ENCODE measurements at places on chromosomes 3 and 15. TPM values are rescaled to one million over a fixed set of nuclear protein-coding genes. Genes with fewer than 3 reads are reported as not detected.

DNA sequence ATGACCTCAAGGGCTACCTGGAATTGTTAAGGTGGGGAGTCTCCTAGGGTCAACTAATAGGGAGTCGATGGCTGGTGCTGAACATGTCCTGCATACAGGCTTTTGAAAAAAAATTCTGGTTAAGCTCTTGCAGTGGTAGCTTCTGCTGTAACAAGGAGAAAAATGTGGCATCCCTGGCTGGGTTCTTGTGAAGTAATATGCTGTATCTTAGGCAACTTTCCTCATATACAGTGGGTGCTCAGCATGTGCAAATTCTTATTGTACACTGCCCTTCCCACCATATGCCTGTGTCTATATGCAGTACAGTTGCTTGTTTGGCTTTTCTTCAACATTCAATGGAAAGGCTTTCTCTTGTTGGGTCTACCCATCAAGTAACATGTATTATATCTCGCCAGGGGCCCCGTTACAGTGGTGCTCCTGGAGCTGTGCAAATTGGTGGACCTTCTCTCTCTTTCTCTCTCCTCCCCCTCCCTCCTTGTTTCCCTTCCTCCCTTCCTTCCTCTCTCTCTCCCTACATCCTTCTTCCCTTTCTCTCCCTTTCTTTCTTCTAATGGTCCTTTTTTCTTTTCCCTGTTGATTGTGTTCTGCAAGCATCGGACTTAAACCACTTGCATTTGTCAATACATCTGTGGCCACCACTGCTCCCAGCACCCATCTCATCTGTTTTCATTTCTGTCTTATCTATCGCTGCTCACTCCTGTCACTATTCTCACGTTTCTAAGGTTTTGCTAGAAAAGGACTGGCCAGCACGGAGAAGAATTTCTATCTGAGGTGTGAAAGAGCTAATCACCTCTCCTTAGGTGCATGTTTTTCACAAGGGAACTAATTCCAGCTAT, 35.2 kb downstream of the TGFBR2 start:
- no peak for DNase-seq
- peaks cover 17% of the 10 kb centered on the region for H3K36me3 ChIP-seq
- H3K4me3 ChIP-seq: no peak overlapping the region
- H3K4me1 ChIP-seq: peaks cover 79% of the 10 kb centered on the region
- peak overlapping the region; percentile 18 for H3K27ac ChIP-seq

- H3K4me3 ChIP-seq: no peak overlapping the region
- DNase-seq: no peak
Observed at GRCh38 chr3:34107669-34108068, 309.2 kb downstream of the PDCD6IP start.

- peaks cover under 1% of the 10 kb centered on the region for H3K36me3 ChIP-seq
- peaks cover 47% of the 10 kb centered on the region for H3K4me1 ChIP-seq
- peak overlapping the region; percentile 99 for H3K4me3 ChIP-seq
- peak overlapping the region; percentile 97 for H3K27ac ChIP-seq
Observed at GRCh38 chr3:184315543-184315867, 1.1 kb downstream of the EIF4G1 start.

- no peaks in the 10 kb centered on the region for H3K36me3 ChIP-seq
- H3K27me3 ChIP-seq: no peaks in the 10 kb centered on the region
- no peak overlapping the region for H3K27ac ChIP-seq
- DNase-seq: no peak
Observed at GRCh38 chr3:152720951-152721718, 113.8 kb upstream of the P2RY1 start.

GRCh38 chr3:134103470-134103869, 73.7 kb upstream of the SLCO2A1 start:
- H3K4me3 ChIP-seq: no peak overlapping the region
- H3K27ac ChIP-seq: no peak overlapping the region
- no peaks in the 10 kb centered on the region for H3K4me1 ChIP-seq

GRCh38 chr3:32498252-32498651, 4.4 kb downstream of the CMTM6 start:
- peaks cover 29% of the 10 kb centered on the region for H3K4me1 ChIP-seq
- no peaks in the 10 kb centered on the region for H3K36me3 ChIP-seq
- H3K27me3 ChIP-seq: no peaks in the 10 kb centered on the region

DNA sequence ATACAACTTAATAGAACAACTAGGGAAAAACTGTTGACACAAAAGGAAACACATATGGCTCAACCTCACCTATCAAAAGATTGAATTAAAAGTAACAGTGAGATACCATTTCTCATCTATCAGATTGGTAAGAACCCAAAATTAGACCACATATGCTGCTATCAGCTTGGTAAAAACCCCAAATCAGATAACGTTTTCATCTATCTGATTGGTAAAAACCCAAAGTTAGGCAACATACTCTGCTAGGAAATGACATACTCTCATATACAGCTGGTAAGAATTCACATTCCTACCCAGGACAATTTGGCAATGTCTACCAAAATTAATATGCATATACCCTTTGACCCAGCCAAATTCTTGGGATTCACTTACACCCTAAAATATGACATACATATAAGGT, 26.3 kb downstream of the NRG4 start:
- no peaks in the 10 kb centered on the region for H3K27me3 ChIP-seq
- H3K36me3 ChIP-seq: no peaks in the 10 kb centered on the region
- no peak for DNase-seq
- no peak overlapping the region for H3K27ac ChIP-seq
- no peak overlapping the region for H3K4me3 ChIP-seq
- H3K4me1 ChIP-seq: no peaks in the 10 kb centered on the region

DNA sequence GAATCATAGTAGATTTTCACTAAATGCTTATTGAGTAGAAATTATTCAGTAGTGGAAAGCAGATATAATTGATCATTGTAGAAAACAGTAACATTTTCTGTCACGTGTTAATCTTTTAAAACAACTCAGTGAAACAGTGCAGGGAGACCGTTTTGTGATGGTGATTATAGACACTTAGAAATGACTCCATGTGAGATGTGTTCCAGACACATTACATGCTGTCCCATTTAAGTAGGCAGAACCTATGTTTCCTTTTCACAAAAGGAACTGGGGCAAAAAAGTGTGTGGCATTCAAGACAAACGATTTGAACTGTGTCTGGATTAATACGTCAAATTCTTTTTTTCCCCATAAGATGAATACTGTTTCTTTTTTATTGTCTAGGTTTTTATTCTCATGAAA, 126.5 kb downstream of the TCF12 start:
- no peak overlapping the region for H3K27ac ChIP-seq
- H3K4me1 ChIP-seq: peaks cover 10% of the 10 kb centered on the region
- no peak overlapping the region for H3K4me3 ChIP-seq

DNA sequence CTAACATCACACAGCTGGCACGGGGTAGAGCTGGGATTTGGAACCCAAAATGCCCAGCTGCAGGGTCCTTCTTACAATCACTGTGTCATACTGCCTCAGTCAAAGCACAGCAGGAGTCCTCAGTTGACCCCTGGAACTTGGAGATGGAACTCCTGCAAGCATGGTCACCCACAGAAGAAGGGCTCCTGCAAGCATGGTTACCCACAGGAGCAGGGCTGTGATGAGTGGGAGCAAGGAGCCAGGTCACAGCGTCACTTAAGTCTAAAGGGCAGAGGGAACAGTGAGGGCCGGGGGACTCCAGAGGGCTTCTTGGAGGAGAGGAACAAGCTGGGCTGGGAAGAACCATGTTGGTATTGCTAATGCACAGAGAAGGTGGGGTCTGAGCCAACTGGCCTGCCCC, 24.9 kb downstream of the CCDC33 start:
- no peaks in the 10 kb centered on the region for H3K27me3 ChIP-seq
- no peak overlapping the region for H3K4me3 ChIP-seq
- no peaks in the 10 kb centered on the region for H3K4me1 ChIP-seq

- DNase-seq: no peak
- no peaks in the 10 kb centered on the region for H3K36me3 ChIP-seq
- H3K27ac ChIP-seq: no peak overlapping the region
- H3K27me3 ChIP-seq: no peaks in the 10 kb centered on the region
Observed at GRCh38 chr3:116059421-116060096, 385.7 kb downstream of the LSAMP start.

DNA sequence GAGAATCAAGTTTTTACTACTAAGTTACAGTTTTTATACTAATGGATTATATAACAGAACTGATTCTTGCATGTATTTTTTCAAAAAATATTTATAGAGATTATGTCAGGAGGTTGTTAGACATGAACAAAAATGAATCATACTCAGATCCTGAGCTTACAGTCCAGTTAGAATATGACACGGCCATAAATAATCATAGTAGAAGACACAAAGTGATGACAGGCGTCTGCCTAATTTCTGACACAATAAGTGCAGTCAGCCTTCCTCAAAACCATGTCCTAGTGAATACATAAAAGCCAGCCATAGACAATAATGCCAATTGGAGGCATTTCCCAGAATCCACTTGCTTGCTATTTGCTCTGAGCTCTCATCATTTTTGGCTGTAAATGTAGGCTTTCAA, 81.7 kb upstream of the POU1F1 start:
- no peak for DNase-seq
- H3K4me1 ChIP-seq: peaks cover 2% of the 10 kb centered on the region
- H3K4me3 ChIP-seq: no peak overlapping the region

DNA sequence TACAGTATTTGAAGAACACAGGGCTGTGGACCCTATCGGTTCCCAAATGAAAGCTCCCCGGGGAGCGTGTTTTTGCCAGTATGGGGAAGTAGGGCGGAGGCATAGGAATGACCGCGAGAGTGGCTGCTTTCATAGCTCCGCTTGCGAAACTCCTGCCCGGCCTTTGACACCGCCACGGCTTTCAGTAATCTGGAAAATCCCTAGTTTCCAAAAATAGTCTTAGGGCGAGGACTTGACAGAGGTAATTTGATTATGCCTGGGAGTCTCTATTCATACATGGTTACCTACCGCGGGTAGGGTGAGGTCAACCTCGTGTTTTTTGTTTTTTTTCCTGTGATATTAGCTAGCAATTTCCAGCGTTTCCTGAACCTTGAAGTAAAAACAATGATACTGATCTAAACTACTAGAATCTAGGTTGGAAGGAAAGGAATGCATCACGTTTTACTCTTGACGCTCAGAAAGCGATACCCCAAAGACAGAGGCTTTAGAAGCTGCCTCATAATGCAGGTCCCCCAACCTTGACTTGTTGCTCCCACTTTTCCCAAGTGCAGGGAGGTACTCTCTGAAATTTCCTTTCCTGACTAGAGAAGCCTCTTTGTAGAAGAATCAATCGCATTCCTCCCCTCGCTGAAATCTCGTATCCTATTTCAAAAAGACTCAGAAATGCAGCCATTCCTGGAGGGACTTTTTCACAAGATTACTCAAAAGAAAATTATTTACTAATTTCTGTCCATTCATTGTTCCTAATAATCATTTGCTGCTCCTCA, 894 bp upstream of the CCNL1 start:
- DNase-seq: peak; percentile 75
- peaks cover 17% of the 10 kb centered on the region for H3K36me3 ChIP-seq
- peak overlapping the region; percentile 100 for H3K27ac ChIP-seq
- H3K27me3 ChIP-seq: no peaks in the 10 kb centered on the region

DNA sequence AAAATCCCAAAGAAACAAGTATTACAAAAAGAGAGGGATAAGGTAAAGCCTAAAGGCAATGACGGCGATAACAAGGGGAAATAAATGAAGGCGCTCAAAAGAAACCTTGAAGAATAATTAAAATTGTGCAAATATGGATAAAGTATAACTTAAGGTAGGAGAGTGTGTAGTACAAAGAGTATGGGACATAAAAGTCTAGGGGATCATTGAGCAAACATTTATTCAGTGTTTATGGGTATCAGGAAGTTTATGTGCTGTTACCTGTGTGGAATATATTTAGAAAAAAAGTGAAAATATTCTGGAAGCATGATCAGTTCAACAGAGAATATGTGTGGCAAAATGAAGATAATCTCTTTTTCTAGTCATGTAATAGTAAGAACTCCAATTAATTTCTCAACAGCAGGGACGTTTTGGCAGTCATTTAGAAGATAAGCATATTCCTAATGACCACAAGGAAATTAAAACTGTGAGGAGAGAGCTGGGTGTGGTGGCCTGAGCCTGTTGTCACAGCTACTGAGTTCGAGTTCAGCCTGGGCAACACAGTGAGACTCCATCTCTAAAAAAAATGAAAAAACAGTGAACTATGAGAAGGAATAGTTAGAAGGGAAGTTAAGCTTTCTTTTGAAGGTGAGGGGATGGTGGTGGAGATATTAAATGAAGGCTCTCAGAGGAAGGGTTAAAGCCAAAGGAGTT, 27.4 kb downstream of the GOLM2 start:
- no peak for DNase-seq
- no peaks in the 10 kb centered on the region for H3K27me3 ChIP-seq

DNA sequence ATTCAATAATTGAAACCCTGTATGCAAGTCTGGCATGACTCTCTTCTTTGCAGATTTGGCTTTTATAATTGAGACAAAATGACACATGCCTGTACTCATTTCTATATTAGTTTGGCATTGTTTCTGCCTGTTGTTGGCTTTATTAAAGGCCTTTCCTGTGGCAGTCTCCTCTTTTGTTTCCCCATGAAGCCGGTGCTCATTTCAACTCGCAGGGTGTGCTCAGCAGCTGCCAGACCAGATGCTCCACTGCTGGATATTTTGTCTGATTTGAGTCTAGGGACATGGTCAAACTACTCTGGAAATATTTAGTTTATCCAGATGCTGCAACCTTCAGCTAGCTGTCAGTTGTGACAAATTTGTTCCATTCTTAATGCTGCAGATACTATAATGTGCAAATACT, 445.3 kb downstream of the NAALADL2 start:
- DNase-seq: no peak
- peaks cover 4% of the 10 kb centered on the region for H3K4me1 ChIP-seq
- H3K36me3 ChIP-seq: no peaks in the 10 kb centered on the region
- no peaks in the 10 kb centered on the region for H3K27me3 ChIP-seq
- H3K4me3 ChIP-seq: no peak overlapping the region
- H3K27ac ChIP-seq: no peak overlapping the region

GRCh38 chr15:75727031-75727531, 14.4 kb upstream of the CSPG4 start:
- H3K36me3 ChIP-seq: no peaks in the 10 kb centered on the region
- DNase-seq: no peak
- no peaks in the 10 kb centered on the region for H3K27me3 ChIP-seq
- H3K27ac ChIP-seq: no peak overlapping the region

- H3K27ac ChIP-seq: no peak overlapping the region
- no peaks in the 10 kb centered on the region for H3K36me3 ChIP-seq
- no peak for DNase-seq
- H3K4me3 ChIP-seq: no peak overlapping the region
Observed at GRCh38 chr3:127196466-127197299, 3.8 kb downstream of the PRR23E start.

- no peak overlapping the region for H3K4me3 ChIP-seq
- H3K36me3 ChIP-seq: no peaks in the 10 kb centered on the region
- no peaks in the 10 kb centered on the region for H3K27me3 ChIP-seq
- peaks cover 4% of the 10 kb centered on the region for H3K4me1 ChIP-seq
- H3K27ac ChIP-seq: no peak overlapping the region
- DNase-seq: no peak
Observed at GRCh38 chr3:63849175-63849574, 14.4 kb downstream of the THOC7 start.

The UBA3 gene
- 36.1 TPM for total RNA-seq

The B3GALNT1 gene
- 13.8 TPM for total RNA-seq

The RBPMS2 gene
- total RNA-seq: 4.4 TPM

The CACNA2D2 gene
- 4.2 TPM for total RNA-seq

The CLPX gene
- total RNA-seq: 19.8 TPM
